Natural killer cell treated with Interleukin-12 subunit alpha and Interleukin-12 subunit beta and Interleukin-15 and Interleukin-18, amount 100 ng/mL, for 72 hours (primary cell): ENCODE measurements at places on chromosomes 3 and 15. TPM values are rescaled to one million over a fixed set of nuclear protein-coding genes. Genes with fewer than 3 reads are reported as not detected.

DNA sequence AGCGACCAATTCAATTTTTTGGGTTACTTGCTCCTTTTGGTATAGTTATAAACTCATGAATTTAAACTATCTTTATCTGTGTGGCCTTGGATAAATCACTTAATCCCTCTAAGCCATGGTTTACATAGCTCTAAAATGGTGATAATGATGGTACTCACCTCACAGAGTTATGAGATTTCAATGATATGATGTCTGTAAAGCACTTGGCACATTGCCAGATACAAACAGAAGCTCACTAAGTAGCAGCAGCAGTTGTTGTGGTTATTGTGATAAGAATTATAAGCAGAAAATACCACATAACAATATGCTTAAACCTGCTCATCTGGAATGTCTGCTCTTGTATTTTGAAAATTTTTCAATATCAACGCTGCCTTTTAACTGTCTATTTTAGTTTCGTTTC, 185.1 kb upstream of the SNTN start:
- no peak for DNase-seq

- DNase-seq, result no peak
Observed at GRCh38 chr15:68333775-68334470, 56.4 kb downstream of the FEM1B start.

- DNase-seq, result no peak
Observed at GRCh38 chr3:128053614-128054013, 1.4 kb downstream of the SEC61A1 start.

The NANOGP8 gene
- total RNA-seq, result not detected

The PRICKLE2 gene
- total RNA-seq, result not detected

The FOXL2 gene
- total RNA-seq, result not detected

The CCR2 gene
- total RNA-seq, result 0.48 TPM

The LIPC gene
- total RNA-seq, result 0.69 TPM
